ENCODE measurements at places on chromosomes 1 and 21. TPM values are rescaled to one million over a fixed set of nuclear protein-coding genes. Genes with fewer than 3 reads are reported as not detected.

The RHOU gene
- 9.7 TPM for total RNA-seq

The ZNHIT6 gene
- total RNA-seq, result 16.7 TPM

The GREM2 gene
- not detected for total RNA-seq

DNA sequence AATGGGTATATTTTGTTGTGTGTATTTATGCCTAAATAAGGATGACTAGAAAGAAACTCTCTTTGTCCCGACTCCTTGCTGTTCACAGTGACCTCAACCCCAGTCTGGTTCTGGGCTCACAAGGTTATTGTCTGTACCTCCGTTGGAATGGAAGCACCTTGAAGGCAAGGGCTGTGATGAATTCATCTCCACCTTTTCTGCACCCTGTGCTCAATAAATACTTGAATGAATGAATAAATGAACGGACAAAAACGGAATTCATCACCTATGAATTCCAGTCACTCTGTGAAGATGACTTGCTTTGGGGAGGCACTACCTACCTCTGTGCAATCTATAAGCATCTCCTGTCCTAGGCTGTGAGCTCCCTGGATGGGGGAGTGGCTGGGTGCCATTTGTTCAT lies 39.3 kb downstream of the HSPG2 start:
- DNase-seq, result no peak

GRCh38 chr1:154344977-154345837 lies 19.9 kb downstream of the ATP8B2 start:
- DNase-seq, result peak; percentile 77

DNA sequence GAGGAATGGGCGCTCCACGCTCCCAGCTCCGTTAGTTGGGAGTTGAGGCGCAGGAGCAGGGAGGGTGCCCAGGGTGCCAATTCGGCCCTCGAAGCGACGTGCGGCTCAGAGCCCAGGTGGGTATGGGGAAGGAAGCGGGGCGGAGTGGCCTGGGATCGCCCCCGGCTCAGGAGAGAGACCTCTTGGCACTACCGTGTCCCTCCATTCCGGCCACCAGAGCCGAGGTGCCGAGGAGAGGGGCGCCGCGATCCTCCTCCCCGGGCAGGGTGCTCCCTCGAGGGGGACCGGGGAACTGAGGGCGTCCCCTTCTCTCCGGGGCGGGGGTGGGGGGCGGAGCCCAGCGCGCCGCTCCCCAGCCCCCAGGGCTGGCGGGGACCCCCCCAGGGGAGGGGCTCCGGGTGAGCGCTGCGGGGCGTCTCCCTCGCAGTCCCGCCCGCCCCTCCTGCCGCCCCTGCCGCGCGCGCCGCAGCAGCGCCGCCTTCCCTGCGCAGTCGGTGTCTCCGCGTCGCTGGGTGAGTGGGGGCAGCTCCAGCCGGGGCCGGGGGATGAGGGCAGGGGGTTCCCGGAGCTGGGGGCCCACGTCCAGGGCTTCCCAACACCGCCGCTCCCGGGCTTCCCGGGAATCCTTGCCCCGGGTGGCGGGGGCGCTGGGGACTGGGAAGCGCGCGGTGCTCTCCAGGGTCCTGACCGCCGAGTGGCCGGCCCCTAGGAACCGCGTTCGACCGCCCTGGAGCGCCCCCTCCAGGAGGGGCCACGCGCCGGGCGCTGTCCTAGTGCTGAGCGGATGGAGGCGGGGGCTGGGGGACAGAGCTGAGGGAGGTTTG lies at the start of gene HPCA:
HPCA (plus strand) TSS at position 488 of the 824 bp plus-strand sequence. CDS start 2,408 bp downstream, outside the sequence.
- peak; percentile 69 for DNase-seq

The GABRD gene
- total RNA-seq, result not detected

The ELAPOR1 gene
- 1.9 TPM for total RNA-seq

DNA sequence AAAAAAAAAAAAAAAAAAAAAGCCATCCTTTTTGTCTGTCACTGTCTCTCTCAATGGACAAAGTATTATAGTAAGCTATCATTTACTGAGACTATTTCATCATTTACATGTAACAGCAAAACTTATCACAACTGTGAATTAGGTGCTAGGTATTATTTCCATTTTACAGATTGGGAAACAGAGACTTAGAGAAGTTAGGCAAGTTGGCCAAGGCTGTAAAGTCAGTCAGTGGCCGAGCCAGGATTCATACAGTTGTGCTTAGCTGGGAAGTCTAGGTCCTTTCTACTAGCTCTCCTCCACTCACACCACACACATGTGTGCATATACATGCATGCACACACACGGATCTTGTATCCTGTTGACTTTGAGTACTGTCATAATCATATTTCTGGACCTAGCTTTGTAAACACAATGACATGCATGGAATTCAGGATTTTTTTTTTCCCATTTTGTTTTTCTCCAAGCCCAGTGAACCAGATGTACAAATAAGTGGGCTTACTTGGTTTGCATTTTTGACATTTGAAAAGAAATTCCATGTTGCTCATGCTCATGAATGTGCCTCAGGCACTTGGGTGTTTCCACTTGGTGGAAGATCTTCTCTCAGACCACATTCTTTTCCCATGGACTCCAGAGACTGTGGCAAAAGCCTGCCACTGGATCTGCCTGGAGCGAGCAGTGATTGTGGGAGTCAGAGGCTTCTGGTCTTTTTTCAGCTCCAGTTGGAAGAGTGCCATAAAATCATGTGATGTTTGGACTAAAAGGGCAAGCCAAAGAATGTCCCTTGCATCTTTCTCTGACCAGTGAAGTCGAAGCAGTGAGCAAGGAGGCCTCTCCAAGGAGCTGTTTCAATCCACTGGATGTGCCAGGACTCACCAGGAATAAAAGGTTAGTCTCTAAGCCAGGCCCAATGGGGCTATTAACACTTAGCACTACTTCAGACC lies 61.7 kb upstream of the DNAJC6 start:
- no peak for DNase-seq

The PGLYRP4 gene
- total RNA-seq, result not detected

GRCh38 chr1:179742717-179743678 lies at the start of gene FAM163A:
FAM163A (plus strand) TSS chr1:179743291; CDS start chr1:179813098, 69,807 bp downstream.
- DNase-seq, result no peak

DNA sequence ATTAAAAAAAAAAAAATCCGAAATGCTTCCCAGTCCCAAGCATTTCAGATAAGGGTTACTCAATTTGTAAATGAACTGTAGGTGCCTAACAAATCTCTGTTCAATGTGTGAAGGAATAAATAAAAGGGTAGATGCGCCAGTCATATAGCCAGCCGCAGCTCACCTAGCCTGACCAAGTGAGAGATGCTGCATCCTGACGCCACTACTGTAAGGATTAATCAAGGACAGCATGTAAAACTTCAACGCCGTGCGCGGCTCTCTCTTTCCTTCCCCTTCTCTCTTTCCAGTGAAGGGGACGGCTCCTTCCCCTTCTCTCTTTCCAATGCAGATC lies 441 bp downstream of the PPT1 start:
- DNase-seq, result no peak
